ENCODE measurements at places on chromosomes 12 and 14.

GRCh38 chr14:69246331-69246730 is 13.6 kb upstream of the GALNT16 start:
- DNase-seq: no peak

GRCh38 chr14:68794130-68794850 is 1.4 kb upstream of the ZFP36L1 start:
- peak; percentile 82 for DNase-seq

GRCh38 chr12:124428136-124428791 is 133.4 kb downstream of the RFLNA start:
- DNase-seq: no peak

GRCh38 chr14:70776197-70776596 is 33.1 kb downstream of the MAP3K9 start:
- no peak for DNase-seq

DNA sequence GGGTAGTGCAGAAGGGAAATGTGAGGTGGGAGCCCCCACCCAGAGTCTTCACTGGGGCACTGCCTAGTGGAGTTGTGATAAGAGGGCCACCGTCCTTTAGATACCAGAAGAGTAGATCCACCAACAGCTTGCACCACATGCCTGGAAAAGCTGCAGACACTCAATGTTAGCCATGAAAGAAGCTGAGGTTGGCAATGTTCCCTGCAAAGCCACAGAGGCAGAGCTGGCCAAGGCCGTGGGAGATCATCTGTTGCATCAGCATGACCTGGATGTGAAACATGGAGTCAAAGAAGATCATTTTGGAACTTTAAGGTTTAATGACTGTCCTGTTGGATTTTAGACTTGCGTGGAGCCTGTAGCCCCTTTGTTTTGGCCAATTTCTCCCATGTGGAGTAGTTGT is 468.4 kb upstream of the FOXG1 start:
- DNase-seq: no peak

- DNase-seq: no peak
Measured at GRCh38 chr12:44749566-44749965, 126.5 kb downstream of the NELL2 start.

- no peak for DNase-seq
Measured at GRCh38 chr14:61524211-61524806, 171.0 kb upstream of the HIF1A start.

GRCh38 chr14:68843471-68844209 is 50.8 kb upstream of the ZFP36L1 start:
- DNase-seq: peak; percentile 74

- no peak for DNase-seq
Measured at GRCh38 chr12:122265476-122265875, 818 bp downstream of the VPS33A start.

- DNase-seq: no peak
Measured at GRCh38 chr14:101369194-101369915, 191.9 kb upstream of the DIO3 start.

DNA sequence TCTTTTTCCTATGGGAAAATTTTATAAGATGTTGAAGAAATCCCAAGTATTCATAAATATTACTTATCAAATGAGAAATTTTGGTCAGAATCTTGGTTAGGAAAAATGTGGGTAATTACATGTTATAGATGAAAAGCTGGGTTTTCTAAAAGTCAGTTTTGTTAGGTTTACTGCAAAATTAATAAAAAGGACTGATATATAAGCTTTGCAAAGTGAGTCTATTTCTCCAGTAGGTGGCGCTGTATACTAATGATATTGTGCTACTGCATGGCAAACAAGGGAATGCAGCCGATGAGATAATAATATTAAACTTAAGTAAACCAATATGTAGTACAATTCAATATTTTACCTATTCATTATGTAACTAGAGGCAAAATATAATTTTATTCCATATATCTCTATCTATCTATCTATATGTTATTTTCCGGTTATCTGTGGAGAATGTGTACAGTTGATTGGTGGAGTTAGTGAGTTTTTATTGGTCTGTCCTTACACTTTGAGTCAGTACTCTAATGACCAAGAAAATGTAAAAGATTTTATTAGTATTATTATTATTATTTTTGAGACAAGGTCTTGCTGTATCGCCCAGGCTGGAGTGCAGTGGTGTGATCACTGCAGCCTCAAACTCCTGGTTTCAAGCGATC is 32.9 kb downstream of the MIPOL1 start:
- DNase-seq: no peak

- no peak for DNase-seq
Measured at GRCh38 chr14:51871846-51872245, 11.4 kb downstream of the GNG2 start.

DNA sequence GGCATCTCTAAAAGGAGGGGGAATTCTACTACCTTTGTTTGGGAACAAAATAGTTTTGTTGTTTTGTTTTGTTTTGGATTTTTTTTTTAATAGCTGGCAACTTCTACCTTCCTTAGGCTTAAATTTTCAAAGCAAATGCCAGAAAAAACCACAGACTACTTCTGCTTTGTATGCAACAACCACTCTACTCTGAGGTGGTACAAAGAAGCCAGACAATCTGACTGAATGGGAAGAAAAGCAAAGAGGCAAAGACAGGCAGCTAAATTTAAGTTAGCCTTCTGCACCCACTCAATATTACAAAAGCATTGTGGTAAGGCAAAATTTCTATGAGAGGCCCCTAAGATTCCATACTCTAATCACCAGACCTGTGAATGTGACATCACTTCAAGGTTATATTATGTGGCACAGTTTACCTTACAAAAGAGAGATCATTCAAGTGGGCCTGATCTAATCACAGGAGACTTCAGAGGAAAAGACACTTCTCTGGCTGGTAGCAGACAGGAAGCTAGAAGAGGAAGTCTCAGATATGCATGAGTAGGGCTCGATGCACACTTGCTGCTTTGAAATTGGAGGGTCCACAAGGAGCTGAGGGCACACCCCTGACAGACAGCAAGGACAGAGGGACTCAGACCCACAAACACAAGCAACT is 566.6 kb downstream of the RPS29 start:
- no peak for DNase-seq

DNA sequence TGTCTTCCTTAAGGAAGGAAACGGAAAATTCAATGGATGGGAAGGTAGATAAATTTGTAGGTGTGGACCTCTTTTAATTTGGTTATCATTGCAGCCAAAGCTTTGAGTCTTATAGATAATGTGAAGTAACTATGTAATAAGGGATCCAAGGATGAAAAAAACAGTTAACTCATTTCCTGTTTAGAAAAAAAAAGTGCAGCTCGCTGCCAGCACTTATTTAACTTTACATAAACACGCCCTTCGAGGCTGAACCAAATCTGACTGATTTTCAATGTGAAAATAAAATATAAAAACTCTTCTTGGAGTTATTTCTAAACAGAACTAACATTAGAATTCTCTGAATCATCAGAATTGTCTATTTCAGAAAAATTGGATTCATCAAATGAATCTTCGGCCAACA is 7.0 kb downstream of the NUBPL start:
- DNase-seq: no peak

- DNase-seq: no peak
Measured at GRCh38 chr12:102964872-102965271, 7.4 kb downstream of the ASCL1 start.

DNA sequence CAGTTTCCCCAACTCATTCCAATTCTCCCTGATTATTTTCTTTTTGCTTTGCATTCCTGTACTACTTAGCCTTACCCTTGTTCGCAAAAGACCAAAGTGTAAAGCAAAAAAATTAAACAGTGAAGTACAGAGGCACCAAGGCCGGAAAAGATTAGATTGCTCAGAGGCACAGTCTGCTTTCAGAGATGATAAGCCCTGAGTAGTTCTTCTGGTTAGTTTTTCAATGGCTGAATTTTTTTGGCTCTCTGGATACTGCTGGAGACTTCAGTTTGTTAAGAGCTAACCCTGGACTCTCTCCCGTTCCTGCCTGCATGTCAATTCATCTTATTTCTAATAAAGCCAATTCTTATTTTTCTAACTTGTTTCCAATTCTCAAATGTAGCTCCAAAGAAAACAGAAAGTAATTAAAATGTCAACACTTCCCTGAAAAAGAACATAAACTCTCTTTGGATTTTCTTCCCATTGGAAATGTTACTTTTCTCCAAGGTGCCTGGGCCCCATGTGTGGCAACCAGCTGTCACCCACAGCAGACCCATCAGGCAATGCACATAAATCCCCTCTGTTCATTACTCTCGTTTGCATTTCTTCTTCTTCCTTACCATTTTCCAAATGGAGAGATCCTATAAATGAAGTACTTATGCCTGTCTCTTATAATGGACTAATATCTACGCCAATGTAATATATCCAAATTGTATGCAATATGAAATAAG is 142.8 kb downstream of the BTG1 start:
- no peak for DNase-seq

GRCh38 chr12:124930586-124930985 is 16.1 kb upstream of the UBC start:
- no peak for DNase-seq

DNA sequence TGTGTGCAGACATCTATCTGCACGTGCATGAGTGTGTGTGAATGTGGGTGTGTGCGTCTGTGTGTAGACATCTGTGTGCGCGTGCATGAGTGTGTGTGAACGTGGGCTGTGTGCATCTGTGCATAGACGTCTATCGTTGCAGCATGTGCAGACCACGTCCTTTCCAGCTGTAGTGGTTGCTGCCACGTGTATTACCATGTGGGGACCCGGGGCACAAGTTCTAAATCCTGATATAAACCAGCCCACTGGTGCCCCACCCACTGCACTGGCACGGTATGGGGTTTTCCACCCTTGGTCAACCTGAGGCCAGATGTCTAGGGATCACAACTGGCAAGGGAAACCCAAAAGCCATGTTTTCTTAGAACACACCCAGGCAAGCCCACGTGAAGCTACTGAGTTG is 197.0 kb downstream of the ANO2 start:
- DNase-seq: no peak

GRCh38 chr12:117816-118345 is 51.3 kb downstream of the IQSEC3 start:
- no peak for DNase-seq

DNA sequence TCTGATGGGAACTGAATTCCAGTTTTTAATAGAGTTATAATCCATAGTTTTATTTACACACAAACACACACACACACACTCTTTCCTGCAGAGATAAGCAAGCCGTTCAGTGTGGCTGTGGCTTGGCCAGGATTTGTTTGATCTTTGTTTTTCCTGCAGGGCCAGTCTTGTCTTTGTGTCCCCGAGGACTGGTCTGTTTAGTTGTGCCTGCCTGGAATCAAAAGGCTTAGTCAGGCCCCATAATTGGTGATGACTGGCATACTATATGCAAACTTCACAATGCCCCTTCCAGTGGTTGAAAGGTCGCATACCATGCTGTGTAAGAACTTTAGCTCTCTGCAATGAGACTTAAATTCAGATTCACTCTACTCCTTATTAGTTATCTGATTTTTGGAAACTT is 26.0 kb downstream of the WBP11 start:
- no peak for DNase-seq

- DNase-seq: no peak
Measured at GRCh38 chr12:90323217-90323616, 614.6 kb upstream of the ATP2B1 start.

- no peak for DNase-seq
Measured at GRCh38 chr12:130484221-130484620, 146.5 kb downstream of the PIWIL1 start.

- no peak for DNase-seq
Measured at GRCh38 chr14:33449268-33449667, 501.6 kb downstream of the EGLN3 start.

DNA sequence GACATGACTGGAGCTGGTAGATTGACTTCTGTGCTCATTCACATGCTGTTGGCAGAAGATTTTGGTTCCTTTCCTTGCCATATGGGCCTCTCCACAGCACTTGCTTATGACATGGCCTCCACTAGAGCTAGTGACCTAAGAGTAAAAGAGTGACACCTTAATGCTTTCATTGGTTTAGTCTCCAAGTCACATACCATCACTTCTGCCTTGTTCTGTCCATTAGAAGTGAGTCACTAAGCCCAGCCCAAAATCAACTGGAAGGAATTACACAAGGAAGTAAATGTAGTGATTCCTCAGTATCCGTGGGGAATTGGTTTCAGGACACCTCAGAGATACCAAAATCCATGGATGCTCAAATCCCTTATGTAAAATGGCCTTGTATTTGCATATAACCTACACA is 81.3 kb downstream of the PPHLN1 start:
- DNase-seq: no peak

- no peak for DNase-seq
Measured at GRCh38 chr12:112638420-112638819, 153.1 kb upstream of the RPH3A start.

DNA sequence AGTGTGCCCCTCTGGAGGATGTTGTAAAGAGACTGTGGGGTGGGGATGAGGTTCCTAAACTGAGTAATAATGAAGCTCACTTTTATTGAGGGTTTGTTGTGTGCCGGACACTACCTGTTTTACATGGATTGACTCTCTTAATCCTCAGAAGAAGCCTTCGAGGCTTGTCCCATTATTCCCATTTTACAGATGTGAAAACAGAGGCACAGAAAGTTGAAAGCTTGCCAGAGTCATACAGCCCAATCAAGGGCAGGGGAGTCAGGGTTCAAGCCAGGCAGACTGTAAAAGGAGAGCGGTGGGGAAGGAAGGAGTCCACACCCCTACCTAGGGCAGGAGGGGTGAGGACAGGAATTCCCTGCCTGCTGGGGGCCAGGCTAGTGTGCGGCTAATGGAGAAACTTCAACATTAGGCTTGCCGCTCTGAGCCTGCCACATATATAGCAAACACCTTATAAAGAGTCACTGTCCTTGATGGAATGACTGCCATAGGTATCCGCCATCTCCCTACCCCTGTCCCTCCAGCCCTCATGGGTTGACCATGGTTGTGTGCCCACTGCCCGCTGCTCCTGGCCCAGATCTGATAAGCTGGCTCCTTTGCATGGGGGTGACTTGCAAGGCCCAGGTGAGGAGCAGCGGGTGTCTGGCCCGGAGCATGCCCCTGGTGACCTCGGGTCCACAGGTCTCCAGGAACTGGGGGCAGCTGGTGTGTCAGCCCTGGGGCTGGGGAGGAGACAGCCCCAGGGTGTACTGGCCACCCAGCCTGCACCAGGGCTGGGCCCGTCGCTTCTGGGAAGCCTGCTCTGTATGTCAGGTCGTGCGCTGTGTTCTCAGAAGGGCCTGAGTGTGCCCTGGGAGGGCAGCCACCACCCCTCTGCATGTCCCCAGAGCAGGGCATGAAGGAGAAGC is 12.2 kb downstream of the ORAI1 start:
- DNase-seq: no peak

DNA sequence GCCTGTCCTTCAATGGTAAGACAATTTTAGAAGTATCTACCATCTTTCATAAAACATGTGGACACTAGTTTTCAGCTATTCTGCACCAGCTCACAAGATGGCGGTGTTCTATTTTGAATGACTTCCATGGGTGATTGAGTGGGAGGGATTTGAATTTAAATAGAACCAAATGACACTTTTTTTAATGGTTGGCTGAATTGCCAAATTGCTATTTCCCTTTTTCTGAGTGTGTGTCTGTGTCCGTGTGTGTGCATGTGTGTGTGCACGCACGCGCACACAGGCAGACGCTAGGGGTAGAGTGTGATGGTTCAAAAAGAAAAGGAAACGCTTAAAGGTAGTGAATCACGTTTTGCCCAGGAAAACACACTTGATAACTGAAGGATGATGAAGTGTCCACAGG is 362.6 kb downstream of the DAD1 start:
- no peak for DNase-seq

Measured in stimulated activated CD4-positive, alpha-beta T cell treated with anti-CD3 and anti-CD28 coated beads, Interleukin-4, amount 100 ng/mL, for 48 hours (primary cell).